Omental fat pad (tissue), 4 donors: ENCODE measurements at places on chromosomes 3 and 15.

- DNase-seq: no peak
Measured at GRCh38 chr15:77031376-77032050, 36.6 kb downstream of the PSTPIP1 start.

GRCh38 chr3:52473026-52473425, 17.6 kb downstream of the NISCH start:
- no peak for DNase-seq

DNA sequence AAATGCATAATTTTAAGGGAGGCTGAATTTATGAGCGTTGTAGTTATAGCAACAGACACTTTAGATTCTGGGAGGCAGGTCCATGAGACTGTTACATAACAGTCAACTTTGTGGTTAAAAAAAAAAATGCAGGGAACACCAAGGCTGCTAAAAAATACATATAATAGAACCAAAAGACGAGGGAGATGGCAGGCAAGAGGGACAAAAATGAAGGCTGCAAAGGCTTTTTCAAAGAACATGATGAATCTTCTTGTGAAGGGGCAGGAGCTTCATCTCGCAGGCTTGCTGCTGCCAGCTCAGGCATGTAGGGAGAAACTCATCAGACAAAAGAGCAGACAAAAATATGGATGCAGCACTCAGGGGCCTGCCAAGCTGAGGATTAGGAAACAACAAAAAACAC, 243.9 kb downstream of the SHQ1 start:
- DNase-seq: no peak

DNA sequence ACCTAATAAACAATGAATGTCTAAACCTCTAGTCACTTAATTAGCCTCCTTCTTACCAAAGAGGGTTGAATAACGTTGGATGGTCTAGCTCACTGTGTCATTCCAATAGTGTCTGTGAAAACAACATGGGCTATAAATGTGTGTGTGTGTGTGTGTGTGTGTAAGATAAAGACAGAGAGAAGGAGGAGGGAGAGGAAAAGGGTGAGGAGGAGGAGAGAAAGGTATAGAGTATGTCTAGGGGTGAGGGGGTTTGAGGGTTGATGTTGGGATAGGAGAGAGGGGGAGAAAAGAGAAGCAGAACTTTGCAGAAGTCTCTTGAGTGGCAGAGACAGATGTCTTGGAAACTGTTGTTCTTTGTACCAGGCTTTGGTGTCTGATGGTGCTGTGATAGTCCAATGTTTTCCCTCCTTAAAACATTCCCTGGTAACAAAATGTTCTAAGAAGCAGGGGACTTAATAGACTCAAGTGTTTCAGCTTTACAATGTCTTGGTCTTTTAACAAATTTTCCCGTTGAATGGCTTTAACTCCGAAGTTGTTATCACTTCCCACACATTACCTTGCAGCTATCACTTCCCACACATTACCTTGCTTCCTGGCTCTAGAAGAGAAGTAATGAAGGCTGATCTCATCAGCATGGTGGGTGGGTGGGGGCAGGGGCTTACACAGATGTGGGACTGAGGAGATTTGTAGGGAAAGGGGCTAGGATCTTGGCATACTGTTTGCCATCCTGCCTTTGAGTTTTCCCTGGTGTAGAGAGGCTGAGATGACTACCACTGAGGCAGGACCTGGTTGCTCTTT, 57.8 kb upstream of the ETV5 start:
- no peak for DNase-seq

DNA sequence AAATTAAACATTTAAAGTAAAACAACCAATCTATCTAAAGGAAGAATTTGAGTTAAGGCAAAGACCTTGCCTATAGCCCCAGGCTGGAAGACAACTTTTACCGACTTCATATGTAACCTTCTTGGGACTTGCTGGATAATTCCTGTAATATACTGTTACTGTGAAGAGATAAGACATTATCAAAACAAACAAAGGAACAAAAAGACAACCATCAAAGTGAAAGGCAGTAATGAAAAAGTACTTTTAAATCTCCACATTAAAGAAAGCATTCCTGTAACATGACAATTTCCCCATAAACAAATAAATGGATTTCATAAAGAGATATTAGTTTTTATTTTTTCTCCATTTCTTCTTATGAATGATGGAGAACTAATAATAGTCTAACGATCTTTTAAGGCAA, 2.4 kb downstream of the CMTM6 start:
- DNase-seq: no peak

DNA sequence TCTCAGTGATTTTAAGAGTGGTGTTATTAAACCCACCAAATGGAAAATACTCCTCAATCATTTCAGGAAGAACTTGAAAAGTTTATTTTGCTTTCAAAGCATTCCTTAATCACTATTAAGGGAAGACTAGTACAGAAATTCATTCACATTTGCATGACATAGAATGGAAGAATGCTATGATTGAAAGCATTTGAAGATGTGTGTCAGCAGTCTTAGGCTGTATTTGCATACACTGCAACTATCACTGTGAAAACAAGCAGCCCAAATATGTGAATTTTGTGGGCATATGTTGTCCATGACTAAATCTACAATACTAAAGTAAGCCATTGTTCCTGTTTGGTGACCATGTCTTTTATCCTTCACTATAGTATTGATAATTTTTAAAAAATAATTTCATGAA, 95.8 kb downstream of the CNTN3 start:
- no peak for DNase-seq

DNA sequence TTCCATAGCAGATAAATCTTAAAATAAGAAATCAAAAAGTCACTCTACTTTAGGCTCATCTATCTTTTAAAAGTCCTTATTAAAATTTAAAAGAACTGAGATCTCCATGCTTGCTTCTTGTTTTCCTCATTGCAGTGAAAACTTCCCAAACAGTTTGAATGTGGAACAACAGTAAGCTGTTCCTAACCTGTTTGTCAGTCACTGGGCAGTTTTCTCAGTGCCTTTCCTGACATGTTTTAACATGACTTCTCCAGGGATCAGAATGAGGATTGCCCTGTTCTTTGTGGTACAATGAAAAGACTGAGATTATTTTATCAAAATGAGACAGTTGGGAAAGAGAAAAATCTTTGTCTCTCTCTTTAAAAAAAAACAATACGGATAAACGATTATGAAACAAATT, 774 bp downstream of the GPR87 start:
- no peak for DNase-seq

DNA sequence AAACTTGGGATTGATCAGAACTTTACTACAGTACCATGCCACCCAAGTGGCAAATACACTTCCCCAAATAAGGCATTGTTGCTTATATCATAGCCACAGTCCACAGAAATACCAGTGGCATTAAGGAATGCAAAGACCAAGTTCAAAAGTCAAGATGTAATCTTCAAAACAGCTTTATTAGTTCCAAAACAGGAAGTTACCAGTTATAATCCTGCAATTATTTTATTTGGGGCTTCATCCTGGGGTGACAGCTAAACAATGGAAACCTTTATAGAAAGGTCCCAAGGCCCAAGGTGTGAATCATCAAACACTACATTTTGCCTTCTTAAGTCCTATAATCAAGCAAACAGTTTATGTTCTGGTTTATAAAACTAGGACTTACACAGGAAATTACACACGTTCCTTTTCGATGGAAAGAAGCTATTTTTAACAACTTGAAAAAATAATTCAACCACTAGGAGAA, 30.3 kb upstream of the RNF7 start:
- DNase-seq: no peak

DNA sequence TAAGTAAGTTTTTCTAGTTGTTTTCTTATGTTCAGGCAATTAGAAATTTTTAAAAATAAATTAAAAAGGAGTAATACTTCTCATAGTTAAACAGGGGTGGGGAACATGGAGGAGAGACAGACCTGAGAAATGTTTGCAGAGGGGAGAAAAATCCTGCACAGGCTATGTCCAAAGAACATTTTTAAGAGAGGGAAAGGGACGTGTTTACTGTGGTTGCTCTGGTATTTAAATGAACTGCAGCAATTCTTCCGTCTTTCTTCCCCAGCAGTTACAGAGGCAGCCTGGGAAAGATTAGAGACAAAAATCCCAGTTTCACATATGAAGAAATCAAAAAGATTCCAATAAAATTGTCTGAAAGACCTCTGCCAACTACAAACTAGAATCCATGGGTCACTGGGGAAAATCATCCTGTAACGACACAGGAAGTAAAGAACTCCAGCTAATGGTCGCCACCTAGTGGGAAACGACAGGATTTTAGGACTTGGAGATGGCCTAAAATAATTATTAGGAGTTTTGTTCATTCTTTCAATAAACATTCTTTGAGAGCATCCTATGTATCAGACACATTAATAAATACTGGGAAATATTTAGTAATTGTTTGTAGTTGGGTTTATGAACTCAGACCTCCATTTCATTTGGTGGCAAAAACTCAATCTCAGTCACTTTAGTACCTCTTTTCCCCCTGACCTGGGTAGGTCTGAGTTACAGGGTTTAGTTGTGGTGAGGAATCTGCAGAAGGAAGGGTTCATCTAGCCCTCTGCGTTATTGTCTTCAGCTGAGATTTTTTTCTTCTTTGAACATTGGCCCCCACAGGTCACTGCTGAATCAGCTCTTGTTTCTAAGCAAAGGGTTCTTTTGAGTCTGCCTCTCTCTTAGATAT, 69.9 kb upstream of the GOLIM4 start:
- no peak for DNase-seq

DNA sequence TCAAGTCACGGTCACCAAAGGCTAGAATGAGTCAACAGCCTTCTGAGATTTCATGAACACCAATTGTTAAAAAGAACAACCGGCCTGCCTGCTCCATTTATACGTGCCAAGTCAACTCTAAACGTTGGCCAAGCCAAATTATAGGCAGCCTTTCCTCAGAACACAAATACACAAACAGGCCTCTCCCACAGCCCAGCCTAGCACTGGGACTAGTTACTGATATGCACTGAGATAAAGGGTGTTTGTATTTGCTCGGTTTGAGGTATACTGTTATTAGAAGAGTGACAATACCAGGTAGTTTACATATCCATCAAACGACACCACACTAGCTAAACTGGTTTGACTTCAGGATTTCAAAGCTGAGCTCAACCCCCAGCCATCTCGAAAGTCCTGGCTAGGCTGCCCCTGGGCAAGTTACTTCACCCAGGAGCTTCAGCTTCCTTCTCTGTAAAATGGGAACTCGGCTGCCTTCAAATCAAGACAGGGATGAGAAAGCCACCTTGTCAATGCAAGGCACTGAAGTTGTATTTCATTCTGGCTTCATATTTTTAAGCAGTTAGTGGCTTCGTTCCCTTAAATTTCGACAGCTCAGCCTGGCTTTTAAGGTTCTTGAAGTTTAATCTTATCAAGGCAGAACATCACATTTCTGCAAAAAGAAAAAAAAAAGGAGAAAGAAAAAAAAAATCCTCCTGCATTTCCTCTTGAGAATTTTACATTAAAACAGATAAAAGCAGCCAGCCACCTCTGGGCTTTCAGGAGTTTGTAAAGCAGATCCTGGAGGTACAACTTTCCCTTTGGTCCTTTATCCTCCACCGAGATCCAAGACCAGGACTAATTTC, 4.0 kb downstream of the TLE3 start:
- DNase-seq: no peak

DNA sequence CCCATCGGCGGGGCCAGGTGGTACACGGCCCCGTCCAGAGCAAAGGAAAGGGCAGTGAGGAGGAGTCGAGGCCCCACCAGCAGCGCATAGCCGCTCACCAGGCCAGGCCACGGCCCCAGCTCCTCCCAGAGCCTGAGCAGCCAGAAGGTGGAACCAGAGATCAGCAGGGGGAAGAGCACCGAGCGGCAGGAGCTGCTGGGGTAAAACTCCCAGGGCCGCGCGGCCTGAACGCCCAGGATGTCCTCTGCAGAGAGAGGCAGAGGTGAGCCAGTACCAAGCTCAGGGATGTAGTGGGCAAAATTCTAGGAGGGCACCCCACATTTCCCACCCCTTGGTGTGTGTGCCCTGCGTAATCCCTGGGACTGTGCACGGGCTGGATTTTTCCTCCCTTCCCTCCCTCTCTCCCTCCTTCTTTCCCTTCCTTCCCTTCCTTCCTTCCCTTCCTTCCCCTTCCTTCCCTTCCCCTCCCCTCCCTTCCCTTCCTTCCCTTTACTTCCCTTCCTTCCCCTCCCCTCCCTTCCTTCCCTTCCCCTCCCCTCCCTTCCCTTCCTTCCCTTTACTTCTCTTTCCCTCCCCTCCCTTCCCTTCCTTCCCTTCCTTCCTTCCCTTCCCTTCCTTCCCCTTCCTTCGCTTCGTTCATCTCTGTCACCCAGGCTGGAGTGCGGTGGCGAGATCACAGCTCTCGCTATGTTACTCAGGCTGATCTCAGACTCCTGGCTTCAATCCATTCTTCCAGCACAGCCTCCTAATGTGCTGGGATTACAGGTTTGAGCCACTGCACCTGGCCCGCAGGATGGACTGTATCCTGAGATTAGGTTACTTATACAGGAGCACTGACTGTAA, 6.3 kb upstream of the NCBP2 start:
- no peak for DNase-seq

- DNase-seq: no peak
Measured at GRCh38 chr3:193347521-193348501, 30.7 kb downstream of the ATP13A5 start.

- no peak for DNase-seq
Measured at GRCh38 chr3:187750006-187750512, 4.8 kb upstream of the BCL6 start.

DNA sequence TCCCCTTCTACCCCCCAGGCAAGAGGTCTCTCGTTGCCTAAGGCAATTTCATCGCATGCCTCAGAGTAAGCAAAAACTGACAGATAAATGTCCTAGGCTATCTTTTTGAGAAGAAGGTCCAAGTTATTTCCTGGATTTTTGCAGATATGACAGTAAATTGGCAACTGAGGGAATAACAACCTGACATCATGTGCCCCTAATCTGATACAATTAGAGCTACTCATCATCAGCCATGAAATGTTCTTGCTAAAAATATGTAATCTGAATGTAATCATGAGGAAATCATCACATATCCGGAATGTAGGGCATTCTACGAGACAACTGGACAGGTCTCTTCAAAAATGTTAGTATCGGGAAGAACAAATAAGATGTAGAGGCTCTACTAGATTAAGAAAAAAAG, 44.1 kb downstream of the TNIK start:
- DNase-seq: no peak

DNA sequence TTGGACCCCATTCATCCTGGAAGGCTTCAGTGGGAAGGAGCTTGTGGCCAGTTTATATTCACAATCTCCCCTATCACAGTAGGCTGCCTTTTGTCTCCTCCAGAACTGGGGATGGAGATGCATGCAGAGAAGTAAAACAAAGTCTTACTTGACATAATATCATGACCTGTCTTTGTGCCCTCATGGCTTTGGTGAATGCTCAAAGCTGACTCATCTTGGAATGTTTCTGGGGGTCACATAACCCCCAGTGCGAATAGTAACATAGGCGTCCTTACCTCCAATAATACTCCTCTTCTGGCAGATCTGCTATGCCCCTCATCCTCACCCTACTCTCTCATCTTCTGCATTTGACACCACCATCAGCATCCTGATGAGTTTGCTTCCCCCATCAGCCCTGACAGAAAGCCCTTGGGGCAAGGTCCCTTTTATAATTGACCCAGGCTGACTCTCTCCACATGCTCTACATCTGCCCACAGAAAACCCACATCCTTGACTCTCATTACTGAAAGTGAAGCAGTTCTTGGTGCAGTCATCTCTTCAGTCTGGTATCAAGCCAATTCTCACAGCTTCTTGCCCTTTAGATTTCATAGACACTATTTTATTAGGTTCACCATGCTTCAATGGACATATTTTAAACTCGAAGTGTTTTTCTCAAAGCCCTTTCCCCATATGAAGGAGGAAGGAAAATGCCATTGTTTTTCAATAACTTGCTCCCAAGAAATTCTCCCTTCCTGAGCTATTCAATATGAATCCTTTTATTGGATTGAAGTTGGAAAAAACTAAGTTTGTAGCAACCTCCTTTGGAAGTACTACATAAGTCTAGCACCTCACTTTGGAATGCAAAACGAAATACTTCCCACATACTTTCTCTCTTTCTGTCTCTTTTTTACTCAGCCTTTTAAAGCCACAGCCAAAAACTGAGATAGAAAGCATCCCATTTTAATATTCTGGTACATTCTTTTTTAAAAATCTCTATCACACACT, 36.6 kb downstream of the OSTN start:
- DNase-seq: no peak
